ENCODE measurements at places on chromosomes 5 and 9.
A peak's percentile ranks its signal among the peaks of the same experiment; 100 is the strongest.

- DNase-seq: peak; percentile 49
Measured at GRCh38 chr9:83024506-83025125, 38.3 kb downstream of the RASEF start.

DNA sequence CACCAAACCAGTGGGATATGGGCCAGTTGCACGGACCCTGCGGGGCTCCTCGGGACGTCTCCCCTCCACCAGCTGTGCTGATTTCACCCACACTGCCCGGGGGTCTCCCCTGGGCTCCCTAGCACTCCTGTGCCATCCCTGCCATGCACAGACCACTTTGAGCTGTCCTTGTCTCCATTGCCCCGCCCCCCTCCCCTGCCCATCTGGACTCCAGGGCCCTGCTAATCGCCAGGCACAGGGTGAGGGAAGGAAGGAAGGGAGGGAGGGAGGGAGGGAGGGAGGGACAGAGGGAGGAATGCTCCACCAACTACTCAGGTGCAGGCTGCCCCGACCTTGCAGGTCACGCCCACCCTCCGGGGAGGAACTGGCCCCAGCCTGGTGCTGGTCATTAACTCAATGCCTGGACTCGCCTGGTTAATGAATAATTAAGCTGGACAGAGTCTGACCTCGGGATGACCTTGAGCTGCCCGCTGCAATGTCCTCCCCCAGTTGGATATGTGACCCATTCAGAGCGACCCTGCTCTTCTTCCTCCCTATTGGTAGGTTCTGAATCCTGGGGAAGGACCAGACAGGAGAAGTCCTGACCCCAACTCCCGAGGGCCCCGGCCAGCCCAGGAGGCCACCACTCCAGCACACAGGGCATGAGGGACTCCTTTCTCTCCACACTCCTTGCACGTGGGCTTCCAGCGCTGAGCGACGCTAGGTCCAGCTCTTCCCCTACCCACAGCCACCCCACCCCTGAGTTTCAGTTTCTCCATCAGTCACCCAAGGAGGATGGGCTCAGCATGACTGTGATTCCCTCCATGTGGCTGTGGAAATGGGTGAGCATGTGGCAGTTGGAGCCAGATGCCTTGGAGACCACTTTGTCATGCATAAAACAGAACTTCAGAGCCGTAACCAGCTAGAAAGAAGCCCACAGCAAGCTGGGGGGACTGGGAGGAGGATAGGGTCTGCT, 62.1 kb downstream of the C9orf50 start:
- DNase-seq: no peak

DNA sequence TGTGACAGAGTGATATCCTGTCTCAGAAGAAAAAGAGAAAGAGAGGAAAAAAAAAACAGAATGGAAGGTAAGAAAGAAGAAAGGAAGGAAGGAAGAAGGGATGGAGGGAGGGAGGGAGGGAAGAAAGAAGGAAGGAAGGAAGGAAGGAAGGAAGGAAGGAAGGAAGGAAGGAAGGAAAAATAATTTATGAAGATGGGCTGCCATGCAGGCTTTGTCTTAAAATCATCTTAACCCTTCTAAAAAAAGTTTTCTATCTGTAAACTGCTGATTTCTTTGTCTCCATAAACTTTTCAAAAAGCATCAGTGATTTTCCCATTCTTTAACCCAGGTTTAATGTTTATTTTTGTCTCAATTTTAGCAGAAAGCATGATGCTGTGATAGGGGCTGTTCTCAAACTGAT, 1154.1 kb upstream of the CDH6 start:
- no peak for DNase-seq

DNA sequence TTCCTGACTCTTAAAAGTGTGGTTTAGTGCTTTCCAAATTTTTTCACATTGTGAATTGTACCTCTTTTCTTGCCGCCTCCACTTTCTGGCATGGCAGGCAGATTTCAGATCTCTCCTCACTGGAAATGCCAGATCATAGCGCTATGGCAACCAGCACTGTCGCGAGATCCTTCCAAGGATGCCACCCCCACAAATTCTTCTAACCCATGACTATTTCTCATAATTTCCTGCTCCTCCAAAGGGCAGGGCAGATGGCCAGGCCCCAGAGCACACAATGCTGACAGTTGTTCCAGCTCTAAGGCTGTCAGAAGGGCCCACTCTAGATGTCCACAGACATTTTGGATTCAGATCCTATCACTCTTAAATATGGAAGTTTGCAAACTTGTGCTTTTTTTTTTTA, 446.2 kb upstream of the RIOK2 start:
- peak; percentile 66 for DNase-seq

DNA sequence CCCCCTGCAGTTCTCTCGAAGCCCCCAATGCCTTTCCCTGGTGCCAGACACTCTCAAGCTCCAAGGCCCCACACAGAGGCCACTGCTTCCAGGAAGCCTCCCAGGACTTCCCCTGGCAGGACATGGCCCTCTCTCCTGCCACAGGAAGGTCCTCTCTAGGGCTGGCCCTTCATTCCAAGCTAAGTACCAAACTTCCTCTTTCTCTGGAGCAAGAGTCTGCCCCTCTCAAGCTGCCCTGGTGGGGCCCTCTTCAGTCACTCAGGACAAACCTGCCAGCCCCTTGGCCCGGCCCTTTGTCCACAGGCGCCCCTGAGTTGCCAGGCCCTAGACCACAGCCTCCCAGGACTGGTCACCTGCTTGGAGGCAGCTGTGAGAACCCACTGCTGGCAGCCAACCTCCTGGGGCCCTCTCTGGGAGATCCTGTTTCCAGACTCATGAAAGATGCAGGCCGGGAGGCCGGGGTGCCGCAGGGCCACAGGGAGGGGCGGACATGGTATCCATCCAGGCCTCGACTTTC, 6.6 kb downstream of the NINJ1 start:
- peak; percentile 34 for DNase-seq

DNA sequence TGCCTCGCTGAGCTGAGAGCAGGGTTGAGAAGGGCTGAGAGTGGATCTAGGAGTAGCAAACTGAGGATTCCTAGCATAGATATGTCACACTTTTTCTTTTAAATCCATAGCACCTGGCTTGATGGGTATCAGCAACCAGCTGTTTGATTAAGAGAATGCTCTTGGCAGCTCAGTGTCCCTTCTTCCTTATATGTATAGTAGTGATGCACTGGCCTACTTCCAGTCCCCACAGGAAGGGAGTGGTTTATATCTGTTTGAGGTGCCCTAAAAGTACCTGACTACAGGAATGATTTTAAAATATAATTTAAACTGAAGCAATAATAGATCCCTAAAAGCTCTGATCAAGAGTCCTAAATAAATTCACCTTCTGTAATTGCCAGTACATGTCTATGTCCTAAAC, 546.8 kb upstream of the ZNF608 start:
- no peak for DNase-seq

- no peak for DNase-seq
Measured at GRCh38 chr9:95103281-95103771, 214.2 kb downstream of the FANCC start.

DNA sequence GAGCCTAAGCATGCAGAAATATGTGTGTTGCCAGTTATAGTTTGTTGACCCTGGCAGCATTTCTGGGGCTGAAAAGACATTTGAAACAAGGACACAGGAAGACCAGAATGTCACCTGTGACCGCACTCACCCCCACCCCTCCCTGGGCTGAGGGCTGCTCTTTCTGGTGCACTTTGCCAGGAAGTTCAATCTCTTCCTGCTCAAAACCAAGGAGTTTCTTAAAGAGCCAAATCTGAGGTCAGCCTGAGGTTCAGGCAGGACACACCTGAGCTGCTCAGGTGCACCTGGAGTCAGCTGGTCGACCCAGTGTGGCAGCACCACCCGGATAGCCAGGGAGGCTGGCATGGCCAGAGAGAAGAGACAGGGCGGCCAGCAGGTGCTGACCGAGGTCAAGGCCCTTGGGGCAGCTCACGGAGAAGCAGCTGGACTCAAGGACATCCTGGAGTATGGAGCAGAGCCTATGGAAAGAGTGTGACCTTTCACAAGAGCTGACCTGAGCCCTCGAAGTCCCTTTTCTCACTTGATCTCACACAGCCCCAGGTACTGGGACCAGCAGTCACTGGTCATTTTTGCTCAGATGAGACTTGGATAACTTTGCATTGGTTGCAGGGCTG, 376.9 kb upstream of the IRX4 start:
- DNase-seq: no peak

DNA sequence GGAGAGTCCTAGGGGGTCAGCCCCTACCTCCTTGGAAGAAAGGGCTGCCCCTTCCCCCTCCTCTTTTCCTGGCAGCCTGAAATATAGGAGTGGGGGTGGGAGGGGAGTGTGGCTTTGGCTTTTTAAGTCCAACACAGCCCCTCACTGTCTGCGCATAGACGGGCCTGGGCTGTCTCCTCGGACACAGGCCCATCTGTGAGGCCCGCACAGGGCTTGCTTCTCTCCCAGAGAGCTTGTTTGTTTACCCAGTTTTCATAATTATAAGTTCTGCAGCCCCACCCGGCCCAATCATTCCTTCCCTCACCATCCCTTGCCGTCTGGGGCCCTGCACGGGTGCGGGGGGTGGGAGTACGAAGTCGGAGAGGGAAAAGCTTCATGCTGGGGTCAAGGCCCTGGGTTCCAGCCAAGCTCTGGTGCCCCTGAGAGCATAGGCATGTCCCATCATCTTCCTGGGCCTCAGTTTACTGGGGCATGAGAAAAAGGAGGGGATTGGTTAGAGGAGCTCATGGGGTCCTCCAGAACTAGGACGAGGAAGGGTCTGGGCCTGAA, 54.0 kb upstream of the STXBP1 start:
- no peak for DNase-seq

DNA sequence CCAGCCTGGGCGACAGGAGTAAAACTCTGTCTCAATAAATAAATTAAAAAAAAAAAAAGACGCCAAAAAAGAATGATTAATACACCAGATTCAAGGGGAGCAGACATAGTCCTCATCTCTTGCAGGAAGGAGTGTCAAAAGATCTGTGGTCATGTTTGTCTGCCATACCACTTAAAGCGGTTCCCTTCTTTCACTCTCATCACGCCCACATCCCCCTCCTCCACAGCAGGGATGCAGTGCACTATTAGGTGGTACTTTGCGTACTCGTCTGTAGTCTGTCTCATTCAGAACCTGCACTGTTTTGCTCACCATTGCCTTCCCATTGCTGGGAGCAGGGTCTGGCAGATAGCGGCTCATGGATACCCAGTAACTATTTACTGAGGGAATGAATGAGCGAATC, 11.2 kb downstream of the CDHR2 start:
- DNase-seq: no peak

GRCh38 chr5:63050916-63051315, 472.3 kb downstream of the LRRC70 start:
- DNase-seq: no peak

GRCh38 chr5:133193794-133194193, 142.0 kb downstream of the HSPA4 start:
- no peak for DNase-seq

- DNase-seq: no peak
Measured at GRCh38 chr9:84151640-84152039, 171.0 kb downstream of the RMI1 start.

GRCh38 chr9:98410185-98410697, 154.8 kb upstream of the TBC1D2 start:
- DNase-seq: peak; percentile 83

- no peak for DNase-seq
Measured at GRCh38 chr5:144307736-144308135, 137.1 kb downstream of the KCTD16 start.
